ENCODE measurements at places on chromosomes 12 and 14. TPM values are rescaled to one million over a fixed set of nuclear protein-coding genes. Genes with fewer than 3 reads are reported as not detected.

The CIT gene
- total RNA-seq, result 56.9 TPM

The SLCO1B1 gene
- not detected for total RNA-seq

The ACSM4 gene
- not detected for total RNA-seq

The NRL gene
- total RNA-seq, result 0.78 TPM

The MAP3K9 gene
- under 0.01 TPM for total RNA-seq

The EML1 gene
- total RNA-seq, result 23.5 TPM

The SERPINA10 gene
- not detected for total RNA-seq

The TMEM119 gene
- 143 TPM for total RNA-seq

The KLRK1 gene
- total RNA-seq, result not detected

The PCK2 gene
- total RNA-seq, result 13.9 TPM

The TPH2 gene
- total RNA-seq, result not detected

The ACOT4 gene
- 0.73 TPM for total RNA-seq

The PTGER2 gene
- 23.5 TPM for total RNA-seq

The GNPTAB gene
- total RNA-seq, result 22.3 TPM

The RAB35 gene
- total RNA-seq, result 24.6 TPM

The NAP1L1 gene
- total RNA-seq, result 173 TPM

The IFT43 gene
- 22.9 TPM for total RNA-seq

The CCDC177 gene
- not detected for total RNA-seq

The STON2 gene
- 13.6 TPM for total RNA-seq

The RERG gene
- not detected for total RNA-seq

The RPGRIP1 gene
- not detected for total RNA-seq

The ORMDL2 gene
- 14.3 TPM for total RNA-seq
